ENCODE measurements at places on chromosomes 7 and 10. TPM values are rescaled to one million over a fixed set of nuclear protein-coding genes. Genes with fewer than 3 reads are reported as not detected.

POP7 gene
- 31.9 TPM for total RNA-seq

DNA sequence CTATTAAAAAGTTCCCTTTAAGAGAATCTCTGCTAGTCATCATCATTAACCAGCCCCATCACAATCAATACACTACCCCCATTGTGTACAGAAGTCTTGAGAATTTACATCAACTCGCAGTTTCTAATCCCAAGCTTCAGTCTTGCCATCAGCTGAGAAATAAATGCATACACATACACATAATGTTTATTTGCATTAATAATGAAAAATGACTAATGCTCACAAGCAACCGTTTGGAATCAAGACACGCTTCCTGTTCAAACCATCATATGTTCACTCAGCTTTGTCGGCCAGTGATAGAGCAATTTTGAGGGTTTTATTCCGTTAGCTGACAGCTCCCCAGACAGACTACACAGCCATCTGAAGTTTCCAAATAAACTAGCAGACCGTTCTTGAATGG is 287.1 kb downstream of the SFMBT2 start:
- H3K36me3 ChIP-seq, result no peaks in the 10 kb centered on the region
- H3K4me1 ChIP-seq, result no peaks in the 10 kb centered on the region
- H3K4me3 ChIP-seq, result no peak overlapping the region
- no peak for DNase-seq
- no peak overlapping the region for H3K27ac ChIP-seq

DNA sequence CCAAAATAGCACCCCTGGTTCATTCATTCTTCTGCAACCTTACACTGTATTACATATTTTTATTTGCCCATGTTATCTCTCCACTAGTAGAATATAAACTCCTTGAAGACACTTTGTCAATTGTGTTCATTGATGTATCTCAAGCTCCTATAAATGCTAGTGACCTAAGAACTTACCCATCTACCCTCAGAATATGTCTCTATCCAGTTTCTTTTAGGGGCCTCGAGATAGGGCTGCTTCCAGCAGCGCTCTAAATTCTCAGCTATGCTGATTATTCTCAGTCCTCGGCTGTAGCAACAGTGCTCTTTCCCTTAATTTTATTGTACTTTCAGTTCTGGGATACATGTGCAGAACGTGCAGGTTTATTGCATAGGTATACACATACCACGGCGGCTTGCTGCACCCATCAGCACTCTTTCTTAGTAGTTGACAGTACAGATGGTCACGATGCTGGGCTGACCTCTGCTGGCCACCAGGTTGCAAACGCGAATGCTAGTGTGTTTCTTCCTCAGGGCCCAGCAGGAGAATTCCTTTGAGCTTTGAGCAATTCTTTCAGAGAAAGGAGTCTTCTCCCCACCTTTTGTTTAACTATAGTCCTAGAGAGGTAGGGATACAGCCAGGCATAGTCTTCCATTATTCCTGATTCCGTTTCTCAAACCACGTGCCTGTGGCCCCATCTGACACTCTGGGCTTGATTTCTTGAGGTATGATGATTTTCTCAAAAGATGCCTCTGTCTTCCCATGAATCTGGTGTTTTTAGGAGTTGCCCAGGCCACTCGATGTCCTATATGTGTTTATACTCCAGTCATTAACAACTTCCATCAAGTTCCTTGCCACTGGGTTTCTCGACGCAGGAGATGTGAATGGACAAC is 49.1 kb upstream of the CDC14C start:
- H3K4me1 ChIP-seq, result no peaks in the 10 kb centered on the region
- no peaks in the 10 kb centered on the region for H3K36me3 ChIP-seq
- DNase-seq, result peak; percentile 8
- no peaks in the 10 kb centered on the region for H3K27me3 ChIP-seq
- no peak overlapping the region for H3K27ac ChIP-seq

GRCh38 chr10:62239994-62240393 is 28.6 kb downstream of the RTKN2 start:
- no peaks in the 10 kb centered on the region for H3K27me3 ChIP-seq
- no peaks in the 10 kb centered on the region for H3K36me3 ChIP-seq
- H3K27ac ChIP-seq, result no peak overlapping the region
- peaks cover 9% of the 10 kb centered on the region for H3K4me1 ChIP-seq

HSPA14 gene
- 7.4 TPM for total RNA-seq

GRCh38 chr7:3243680-3244079 is 57.4 kb upstream of the SDK1 start:
- H3K27me3 ChIP-seq, result no peaks in the 10 kb centered on the region
- H3K36me3 ChIP-seq, result no peaks in the 10 kb centered on the region
- no peak overlapping the region for H3K4me3 ChIP-seq

DNA sequence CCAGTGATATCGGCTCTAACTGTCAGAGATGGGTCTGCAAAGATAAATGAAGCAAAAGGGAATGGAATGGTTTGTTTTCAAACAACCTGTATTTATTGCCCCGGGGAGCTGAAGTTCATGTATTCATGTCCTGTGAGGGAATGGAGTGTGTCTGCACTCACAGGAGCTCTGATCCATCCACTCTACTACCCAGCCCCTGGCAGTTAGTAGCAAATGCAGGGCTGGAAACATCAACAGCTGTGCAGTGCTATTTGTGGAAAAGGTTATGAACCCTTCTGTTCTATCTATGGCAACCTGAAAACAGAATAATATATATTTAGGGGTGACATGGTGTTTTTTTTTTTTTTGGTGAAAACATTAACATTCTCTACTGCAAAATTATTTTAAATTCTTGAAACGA is 9.8 kb downstream of the AGR2 start:
- DNase-seq, result no peak
- H3K27me3 ChIP-seq, result peaks cover 4% of the 10 kb centered on the region
- H3K36me3 ChIP-seq, result no peaks in the 10 kb centered on the region
- no peak overlapping the region for H3K4me3 ChIP-seq
- no peaks in the 10 kb centered on the region for H3K4me1 ChIP-seq
- H3K27ac ChIP-seq, result no peak overlapping the region

ADRB1 gene
- not detected for total RNA-seq

- no peak for DNase-seq
- H3K4me3 ChIP-seq, result no peak overlapping the region
- H3K27ac ChIP-seq, result no peak overlapping the region
- H3K4me1 ChIP-seq, result no peaks in the 10 kb centered on the region
- no peaks in the 10 kb centered on the region for H3K36me3 ChIP-seq
Measured at GRCh38 chr7:156487811-156488533, 152.6 kb upstream of the RNF32 start.

DNA sequence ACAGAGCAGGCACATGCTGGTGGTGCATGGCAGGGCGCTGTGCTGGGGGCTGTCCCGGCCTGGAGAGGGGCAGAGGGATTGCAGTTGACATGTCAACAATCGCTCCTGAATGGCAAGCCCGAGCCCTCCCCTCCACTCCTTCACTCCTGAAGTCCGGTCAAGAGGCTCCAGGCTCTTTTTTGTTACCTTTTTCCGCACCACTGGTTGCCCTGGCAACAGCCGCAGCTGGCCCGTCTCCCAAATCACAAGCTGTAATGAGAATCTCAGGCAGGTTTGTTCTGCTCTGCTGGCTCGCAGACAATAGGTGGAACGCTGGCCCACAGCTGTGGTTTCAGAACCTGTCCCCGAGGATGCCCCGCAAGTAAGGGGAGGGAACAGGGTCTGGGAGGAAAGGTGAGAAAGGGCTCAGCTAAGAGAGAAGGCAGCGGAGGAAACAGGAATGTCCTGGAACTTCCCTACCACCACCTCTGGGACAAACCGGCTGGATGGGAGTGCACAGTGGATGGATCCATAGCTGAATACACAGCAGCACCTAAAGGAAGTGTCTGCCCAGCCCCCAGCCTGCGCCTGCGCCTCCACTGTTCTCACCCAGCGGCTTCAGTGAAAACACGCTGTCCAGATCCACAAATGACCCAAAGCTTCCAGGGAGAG is 58.9 kb downstream of the CALML3 start:
- H3K4me3 ChIP-seq, result no peak overlapping the region
- no peak for DNase-seq
- H3K27ac ChIP-seq, result no peak overlapping the region

GRCh38 chr7:100967292-100967863 is 2.0 kb upstream of the MUC12 start:
- H3K36me3 ChIP-seq, result no peaks in the 10 kb centered on the region
- no peaks in the 10 kb centered on the region for H3K4me1 ChIP-seq
- DNase-seq, result no peak
- peaks cover 37% of the 10 kb centered on the region for H3K27me3 ChIP-seq
- no peak overlapping the region for H3K27ac ChIP-seq

ATOH7 gene
- total RNA-seq, result not detected

CPA5 gene
- total RNA-seq, result not detected

GRCh38 chr7:51274955-51275354 is 41.7 kb downstream of the COBL start:
- DNase-seq, result no peak

STEAP1B gene
- 10.3 TPM for total RNA-seq

GRCh38 chr10:127468632-127469031 is 80.5 kb upstream of the NPS start:
- no peaks in the 10 kb centered on the region for H3K4me1 ChIP-seq
- H3K4me3 ChIP-seq, result no peak overlapping the region
- H3K27me3 ChIP-seq, result no peaks in the 10 kb centered on the region

GRCh38 chr10:87860156-87860795 is 3.1 kb downstream of the KLLN start:
- DNase-seq, result peak; percentile 65
- no peak overlapping the region for H3K4me3 ChIP-seq
- no peaks in the 10 kb centered on the region for H3K36me3 ChIP-seq
- no peaks in the 10 kb centered on the region for H3K27me3 ChIP-seq

- no peaks in the 10 kb centered on the region for H3K36me3 ChIP-seq
- no peak overlapping the region for H3K4me3 ChIP-seq
- no peak overlapping the region for H3K27ac ChIP-seq
- no peak for DNase-seq
- H3K4me1 ChIP-seq, result no peaks in the 10 kb centered on the region
Measured at GRCh38 chr7:11623093-11623678, 208.8 kb downstream of the THSD7A start.

DNA sequence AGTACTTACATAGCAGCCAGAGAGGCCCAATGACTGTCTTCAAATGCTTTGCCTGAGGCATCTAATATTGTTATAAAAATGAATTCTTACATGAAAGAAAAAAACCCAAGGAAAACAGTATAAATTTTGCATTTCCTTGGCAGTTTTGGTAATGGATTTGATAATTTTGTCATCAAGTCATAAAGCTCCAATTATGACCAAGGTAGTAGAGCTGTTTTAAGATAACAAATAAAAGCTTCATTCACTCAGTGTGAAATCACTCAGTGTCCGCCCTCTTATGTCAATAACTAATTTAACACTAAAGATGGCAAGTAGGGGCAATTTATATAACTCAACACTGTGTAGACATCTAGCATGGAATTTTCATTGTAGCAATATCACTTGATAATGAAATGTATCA is 193.9 kb downstream of the ANKRD7 start:
- no peaks in the 10 kb centered on the region for H3K4me1 ChIP-seq
- H3K27ac ChIP-seq, result no peak overlapping the region
- no peak overlapping the region for H3K4me3 ChIP-seq

SEMA3C gene
- 203 TPM for total RNA-seq

GRCh38 chr10:91006001-91006751 is 85.3 kb upstream of the ANKRD1 start:
- H3K27me3 ChIP-seq, result no peaks in the 10 kb centered on the region
- H3K36me3 ChIP-seq, result no peaks in the 10 kb centered on the region
- peak; percentile 73 for DNase-seq

DNA sequence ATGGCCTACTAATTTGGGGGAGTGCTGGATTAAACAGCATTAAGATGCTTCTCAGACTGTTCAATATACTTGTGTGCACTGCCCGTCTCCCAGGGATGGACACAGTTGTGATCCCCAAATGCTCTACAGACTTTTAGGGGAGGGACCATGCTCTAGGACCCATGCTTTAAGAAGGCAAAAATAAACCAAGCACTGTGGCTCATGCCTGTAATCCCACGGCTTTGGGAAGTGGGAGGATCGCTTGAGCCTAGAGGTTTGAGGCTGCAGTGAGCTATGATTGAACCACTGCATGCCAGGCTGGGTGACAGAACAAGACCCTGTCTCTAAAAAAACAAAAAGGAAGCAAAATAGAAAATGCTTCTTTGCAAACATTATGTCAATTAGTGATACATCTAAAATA is 102.6 kb downstream of the VOPP1 start:
- no peak overlapping the region for H3K27ac ChIP-seq
- H3K27me3 ChIP-seq, result no peaks in the 10 kb centered on the region
- H3K4me3 ChIP-seq, result no peak overlapping the region
- H3K36me3 ChIP-seq, result peaks cover 1% of the 10 kb centered on the region
- no peak for DNase-seq

CARD11 gene
- total RNA-seq, result not detected

GRCh38 chr7:75737856-75738603 is 711 bp downstream of the HIP1 start:
- peak; percentile 13 for DNase-seq
- H3K4me3 ChIP-seq, result peak overlapping the region; percentile 99
- H3K4me1 ChIP-seq, result peaks cover 13% of the 10 kb centered on the region
- H3K27me3 ChIP-seq, result no peaks in the 10 kb centered on the region
- no peaks in the 10 kb centered on the region for H3K36me3 ChIP-seq

- H3K36me3 ChIP-seq, result peaks cover 7% of the 10 kb centered on the region
- peaks cover 9% of the 10 kb centered on the region for H3K4me1 ChIP-seq
- peaks cover 5% of the 10 kb centered on the region for H3K27me3 ChIP-seq
- H3K4me3 ChIP-seq, result no peak overlapping the region
- peak; percentile 96 for DNase-seq
Measured at GRCh38 chr7:901388-902154, 25.2 kb downstream of the GET4 start.

GRCh38 chr10:64011912-64012714 is 490.9 kb downstream of the REEP3 start:
- no peak overlapping the region for H3K27ac ChIP-seq
- H3K36me3 ChIP-seq, result no peaks in the 10 kb centered on the region
- no peak overlapping the region for H3K4me3 ChIP-seq
- DNase-seq, result no peak

GRCh38 chr10:117532451-117533107 is 10.0 kb upstream of the EMX2 start:
- H3K27ac ChIP-seq, result no peak overlapping the region
- no peaks in the 10 kb centered on the region for H3K4me1 ChIP-seq
- DNase-seq, result no peak
- H3K27me3 ChIP-seq, result peaks cover 58% of the 10 kb centered on the region
- H3K4me3 ChIP-seq, result no peak overlapping the region
- H3K36me3 ChIP-seq, result no peaks in the 10 kb centered on the region

DNA sequence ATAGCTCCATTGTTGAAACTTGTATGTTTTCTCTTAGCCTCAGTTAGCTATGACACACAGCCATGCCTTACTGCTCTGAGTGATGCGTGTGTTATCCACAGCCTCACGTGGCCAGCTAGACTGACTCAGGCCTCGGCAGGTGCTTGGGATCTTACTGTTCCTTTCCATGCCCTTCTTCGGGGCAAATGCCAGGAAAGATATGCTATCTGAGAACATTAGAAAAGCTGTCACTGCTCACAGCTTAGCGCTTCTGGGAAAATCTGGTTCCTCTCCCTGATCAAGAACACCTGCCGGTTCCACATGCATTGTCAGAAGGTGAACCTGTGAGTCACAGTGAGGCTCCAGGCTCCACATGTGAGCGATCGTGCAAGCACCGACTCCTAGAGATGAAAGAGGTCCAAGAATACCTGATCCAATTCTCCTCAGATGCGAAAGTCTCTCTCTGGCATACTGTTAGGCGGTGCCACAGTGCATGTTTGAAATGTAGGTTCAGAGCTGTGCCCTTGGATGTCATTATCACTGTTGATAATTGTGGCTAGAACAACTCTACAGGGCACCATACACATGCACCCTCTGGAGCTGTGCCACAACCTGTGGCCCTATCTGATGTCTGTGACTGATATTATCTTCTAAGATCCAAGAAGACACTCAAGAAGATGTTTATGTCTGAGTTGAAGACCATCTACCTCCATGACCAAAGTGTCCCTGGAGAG is 247.8 kb upstream of the IGFBP3 start:
- H3K27me3 ChIP-seq, result no peaks in the 10 kb centered on the region
- H3K4me3 ChIP-seq, result no peak overlapping the region
- H3K36me3 ChIP-seq, result no peaks in the 10 kb centered on the region
- DNase-seq, result peak; percentile 75
- H3K27ac ChIP-seq, result no peak overlapping the region

DKK1 gene
- total RNA-seq, result 54.4 TPM

Measured in fibroblast of lung (primary cell).